ENCODE measurements at places on chromosomes 6 and 20.
A peak's percentile ranks its signal among the peaks of the same experiment; 100 is the strongest.

GRCh38 chr20:49695830-49696229 is 17.8 kb downstream of the B4GALT5 start:
- no peak for DNase-seq

- peak; percentile 12 for DNase-seq
Observed at GRCh38 chr20:2599288-2600006, 53.0 kb upstream of the NOP56 start.

DNA sequence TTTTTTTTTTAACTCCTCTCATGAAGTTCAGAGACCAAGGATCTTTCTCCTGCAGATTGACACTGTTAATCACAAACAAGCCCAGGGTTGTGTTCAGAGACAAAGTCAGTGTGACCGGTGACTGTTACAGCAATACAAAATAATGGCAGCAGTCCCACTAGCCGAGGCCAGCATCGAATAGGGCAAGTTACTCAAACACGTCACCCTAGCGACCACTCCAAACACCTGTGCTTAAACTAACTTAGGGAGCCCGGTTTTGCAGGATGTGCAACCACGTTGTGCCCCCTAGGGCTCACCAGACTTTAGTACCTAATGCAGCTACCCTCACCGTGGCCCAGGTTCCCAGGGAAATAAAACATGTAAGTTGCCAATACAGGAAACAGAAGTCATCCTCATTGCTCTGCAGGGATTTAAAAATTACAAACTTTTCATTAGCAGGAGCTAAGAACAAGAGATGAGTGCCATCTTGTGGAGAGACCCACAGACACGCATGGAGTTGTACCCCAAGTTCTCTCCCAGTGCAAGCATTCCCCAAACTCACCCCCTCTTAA is 38.1 kb downstream of the FAM50B start:
- DNase-seq = peak; percentile 59

DNA sequence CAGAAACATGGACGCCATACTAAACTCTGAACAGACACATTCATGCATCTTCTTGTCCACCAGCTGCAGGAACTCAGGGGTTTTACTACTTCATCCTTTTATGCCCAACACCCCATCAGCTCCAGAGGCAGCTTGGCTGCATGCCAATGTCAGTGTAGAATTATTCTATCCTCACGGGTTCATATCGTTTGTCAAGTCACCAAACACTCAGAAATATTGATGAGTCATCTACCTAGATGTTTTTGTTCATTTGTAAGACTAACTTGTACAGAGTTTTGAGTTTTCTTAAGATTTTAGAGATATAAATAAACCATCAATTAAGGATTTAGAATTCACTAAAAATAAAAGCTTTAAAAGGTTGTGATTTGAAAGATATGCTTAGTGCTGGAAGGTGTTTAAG is 590.7 kb upstream of the FLRT3 start:
- peak; percentile 3 for DNase-seq

GRCh38 chr20:23923311-23923710 is 43.8 kb upstream of the CST5 start:
- no peak for DNase-seq

DNA sequence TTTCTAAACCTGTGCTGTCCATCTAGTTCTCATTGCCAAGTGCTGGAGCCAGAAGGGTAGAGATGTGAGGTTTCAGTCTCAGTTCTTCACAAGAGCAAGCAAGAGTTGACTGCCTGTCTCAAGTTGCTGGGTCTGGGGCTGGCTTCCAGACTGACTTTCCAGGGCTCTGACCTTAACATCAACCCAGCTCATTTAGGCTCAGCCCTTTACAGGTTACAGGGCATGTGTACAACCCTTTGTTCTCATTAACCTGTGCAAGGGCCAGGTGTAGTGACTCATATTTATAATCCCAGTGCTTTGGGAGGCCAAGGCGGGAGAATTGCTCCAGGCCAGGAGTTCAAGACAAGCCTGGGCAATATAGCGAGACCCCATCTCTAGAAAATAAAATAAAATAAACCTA is 30.6 kb downstream of the FITM2 start:
- no peak for DNase-seq

DNA sequence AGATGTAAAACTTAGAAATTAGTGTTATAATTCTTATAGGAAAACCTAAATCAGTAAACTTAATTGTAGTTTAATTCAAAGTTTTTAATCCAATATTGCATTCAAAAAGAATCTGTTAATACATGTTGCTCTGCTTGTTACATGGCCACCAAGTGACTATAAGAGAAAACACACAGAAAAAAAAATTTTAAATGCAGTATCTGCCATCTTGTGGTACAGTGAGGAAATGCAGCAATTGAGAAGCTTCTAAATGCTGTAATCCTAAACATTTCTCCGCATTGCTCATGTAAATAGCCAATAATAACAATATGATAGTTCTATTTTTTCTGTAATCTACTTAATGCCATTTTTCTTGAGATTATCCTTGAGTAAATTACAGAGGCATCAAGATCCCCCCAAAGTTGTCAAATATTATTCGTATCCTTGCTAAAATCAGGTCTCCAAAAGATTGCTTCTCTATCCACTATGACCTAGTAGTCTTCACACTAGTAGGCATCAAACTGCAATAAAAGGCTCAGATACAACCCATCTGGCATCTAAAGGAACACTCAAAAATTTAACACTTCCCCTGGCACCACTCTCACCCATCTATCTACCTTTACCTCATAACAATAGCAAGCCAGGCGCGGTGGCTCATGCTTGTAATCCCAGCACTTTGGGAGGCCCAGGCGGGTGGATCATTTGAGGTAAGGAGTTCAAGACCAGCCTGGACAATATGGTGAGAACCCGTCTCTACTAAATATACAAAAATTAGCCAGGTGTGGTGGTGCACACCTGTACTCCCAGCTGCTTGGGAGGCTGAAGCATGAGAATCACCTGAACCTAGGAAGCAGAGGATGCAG is 34.6 kb downstream of the HDAC2 start:
- DNase-seq = peak; percentile 72
